Stimulated activated CD4-positive, alpha-beta T cell treated with anti-CD3 and anti-CD28 coated beads, Interleukin-1b, Interleukin-23, amount 100 ng/mL, for 4 hours (primary cell): ENCODE measurements at places on chromosomes 12 and 14.
A peak's percentile ranks its signal among the peaks of the same experiment; 100 is the strongest.

- peak; percentile 98 for DNase-seq
Measured at GRCh38 chr14:101947904-101948665, 16.3 kb upstream of the DYNC1H1 start.

- DNase-seq = no peak
Measured at GRCh38 chr12:2054091-2055018, 1.6 kb downstream of the CACNA1C start.

GRCh38 chr12:20395791-20396550, 27.6 kb downstream of the PDE3A start:
- DNase-seq = no peak

DNA sequence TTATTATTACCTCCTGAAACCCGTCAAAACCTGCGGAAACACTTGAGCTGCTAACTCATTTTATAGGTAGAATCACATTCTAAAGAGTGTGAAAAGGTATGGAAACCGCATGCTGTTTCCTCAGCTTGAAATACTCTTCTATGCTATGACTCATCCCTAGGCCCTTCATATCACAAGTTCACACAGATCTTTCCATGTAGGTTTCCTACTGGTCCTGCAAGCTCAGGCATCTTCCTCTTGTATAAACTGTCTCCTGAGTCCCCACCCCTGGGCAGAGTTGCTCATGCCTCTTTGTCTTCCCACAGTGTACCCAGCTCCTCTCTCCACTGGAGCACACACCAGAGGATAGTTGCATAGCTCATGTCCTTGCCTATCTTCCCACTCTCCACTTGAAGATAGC, 84.7 kb downstream of the CMAS start:
- DNase-seq = no peak

DNA sequence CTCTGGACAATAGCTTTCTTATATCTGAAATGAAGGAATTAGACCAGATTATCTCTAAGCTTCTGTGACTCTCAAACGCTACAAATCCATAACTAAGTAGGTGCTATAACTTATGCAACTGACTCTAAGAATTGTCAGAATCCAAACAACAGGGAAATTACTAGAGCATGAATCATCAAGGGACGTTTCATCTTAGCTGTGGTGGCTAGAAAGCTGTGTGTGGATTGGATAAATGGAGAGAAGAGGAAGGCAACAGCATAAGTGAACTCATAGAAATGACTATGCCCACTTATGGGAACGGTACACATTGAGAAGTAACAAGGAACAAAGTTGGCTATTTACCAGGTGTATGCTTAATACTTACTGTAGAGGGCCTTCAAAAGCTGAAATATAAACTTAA, 96.0 kb upstream of the NEDD1 start:
- no peak for DNase-seq

DNA sequence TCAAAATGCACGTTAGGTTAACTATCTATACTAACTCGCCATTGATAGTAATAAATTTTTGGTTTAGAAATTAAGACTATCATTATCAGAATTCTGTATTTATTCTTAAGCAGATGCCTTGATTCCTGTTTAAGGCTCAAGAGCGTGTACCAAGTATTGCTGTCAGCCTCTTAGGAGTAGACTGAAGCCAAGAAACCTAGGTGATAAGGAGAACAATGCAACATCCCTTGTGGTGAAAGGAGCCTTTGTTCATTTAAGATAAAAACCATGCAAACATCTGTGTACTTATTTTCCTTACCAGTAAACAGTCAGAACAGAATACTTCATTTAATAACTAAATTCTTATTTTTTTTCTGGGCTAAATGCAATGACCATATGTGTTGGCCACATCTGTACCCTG, 109.4 kb upstream of the NOVA1 start:
- DNase-seq = no peak

DNA sequence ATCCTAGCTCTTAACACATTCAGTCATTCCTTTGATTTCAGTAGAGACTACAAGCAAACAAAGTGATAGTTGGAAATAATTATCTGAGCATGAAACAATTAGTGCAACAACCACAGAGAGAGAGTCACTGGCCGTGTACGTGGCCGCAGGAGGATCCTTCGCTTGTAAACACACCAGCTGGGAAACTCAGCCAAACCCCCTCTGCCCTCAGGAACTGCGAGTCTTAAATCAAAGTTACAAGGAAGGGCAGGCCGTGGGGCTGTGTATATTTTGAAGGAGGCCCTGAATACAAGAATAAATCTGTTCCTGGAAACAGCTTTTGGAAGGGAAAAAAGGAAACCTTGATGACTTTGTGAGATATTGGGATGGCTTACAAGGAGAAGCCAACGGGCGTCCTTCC, 164.5 kb downstream of the ANO2 start:
- no peak for DNase-seq

DNA sequence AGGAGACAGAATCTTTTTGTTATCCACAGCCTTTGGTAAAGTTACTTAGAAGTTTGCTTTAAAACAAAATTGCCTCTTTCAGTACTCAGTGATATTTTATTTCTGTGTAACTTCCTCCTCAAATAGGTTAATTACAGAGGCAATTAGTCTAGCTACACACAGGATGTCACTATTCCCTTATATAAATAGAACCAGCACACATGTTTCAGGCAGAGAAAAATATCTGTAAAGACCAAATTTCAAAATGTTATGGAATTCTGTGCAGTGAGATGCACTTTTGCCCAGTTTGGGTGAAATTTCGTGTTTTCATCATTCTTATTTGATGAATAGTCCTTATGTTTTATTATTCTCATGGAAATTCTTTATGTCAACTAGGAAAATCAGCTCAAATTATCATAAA, 410.6 kb upstream of the SOX5 start:
- no peak for DNase-seq

GRCh38 chr12:18932211-18932610, 194.3 kb downstream of the CAPZA3 start:
- no peak for DNase-seq

DNA sequence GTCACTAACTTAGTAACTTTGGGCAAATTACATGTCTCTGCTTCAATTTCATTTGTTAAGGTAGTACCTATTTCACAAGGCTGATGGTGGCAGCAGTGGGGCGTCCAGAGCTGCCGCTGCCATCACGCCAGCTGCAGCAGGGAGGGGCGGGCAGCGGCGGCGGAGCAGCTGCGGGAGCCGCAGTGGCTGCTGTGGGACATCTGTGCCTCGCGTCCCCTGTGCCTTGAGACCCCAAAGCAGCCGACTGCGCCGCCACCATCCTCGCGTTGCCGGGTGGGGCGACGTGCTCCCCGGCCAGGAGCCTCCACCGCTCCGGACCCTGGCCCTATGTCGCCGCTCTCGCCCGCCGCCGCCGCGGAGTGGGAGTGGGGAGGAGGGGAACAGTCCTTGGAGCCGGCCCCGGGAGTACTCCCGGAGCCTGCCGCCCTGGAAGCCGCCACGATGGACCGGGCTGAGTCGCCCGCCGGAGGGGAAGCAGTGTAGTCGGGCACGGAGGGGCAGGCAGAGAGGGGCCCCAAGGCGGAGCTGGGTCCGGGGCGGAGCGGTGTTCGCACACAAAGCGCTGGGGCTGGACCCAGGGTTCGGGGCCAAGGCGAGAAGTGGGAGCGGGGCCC, 51.4 kb downstream of the A2M start:
- peak; percentile 32 for DNase-seq

DNA sequence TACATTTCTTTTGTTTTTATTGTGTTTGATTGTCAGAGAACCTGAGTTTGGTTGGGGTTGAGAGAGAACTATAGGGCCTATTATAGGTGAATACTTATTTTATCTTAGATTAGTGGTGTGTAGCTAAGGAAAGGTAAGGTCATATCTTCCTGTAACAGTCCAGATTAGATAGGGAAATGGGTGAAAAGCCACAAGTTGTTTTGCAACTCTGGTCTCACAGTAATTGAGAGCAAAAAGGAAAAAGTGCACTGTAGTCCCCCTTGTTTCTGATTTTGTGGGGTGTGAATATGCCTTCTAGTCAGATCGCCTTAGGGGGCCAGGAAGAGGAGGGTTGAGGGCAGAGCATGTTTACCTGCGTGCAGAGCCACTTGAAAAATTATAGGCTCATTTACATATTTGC, 8.9 kb downstream of the MSRB3 start:
- DNase-seq = no peak

GRCh38 chr14:55500219-55500701, 59.8 kb upstream of the TBPL2 start:
- DNase-seq = no peak

- DNase-seq = no peak
Measured at GRCh38 chr12:56487448-56488040, 417 bp downstream of the GLS2 start.

GRCh38 chr12:573232-573631, 90.0 kb downstream of the NINJ2 start:
- no peak for DNase-seq

DNA sequence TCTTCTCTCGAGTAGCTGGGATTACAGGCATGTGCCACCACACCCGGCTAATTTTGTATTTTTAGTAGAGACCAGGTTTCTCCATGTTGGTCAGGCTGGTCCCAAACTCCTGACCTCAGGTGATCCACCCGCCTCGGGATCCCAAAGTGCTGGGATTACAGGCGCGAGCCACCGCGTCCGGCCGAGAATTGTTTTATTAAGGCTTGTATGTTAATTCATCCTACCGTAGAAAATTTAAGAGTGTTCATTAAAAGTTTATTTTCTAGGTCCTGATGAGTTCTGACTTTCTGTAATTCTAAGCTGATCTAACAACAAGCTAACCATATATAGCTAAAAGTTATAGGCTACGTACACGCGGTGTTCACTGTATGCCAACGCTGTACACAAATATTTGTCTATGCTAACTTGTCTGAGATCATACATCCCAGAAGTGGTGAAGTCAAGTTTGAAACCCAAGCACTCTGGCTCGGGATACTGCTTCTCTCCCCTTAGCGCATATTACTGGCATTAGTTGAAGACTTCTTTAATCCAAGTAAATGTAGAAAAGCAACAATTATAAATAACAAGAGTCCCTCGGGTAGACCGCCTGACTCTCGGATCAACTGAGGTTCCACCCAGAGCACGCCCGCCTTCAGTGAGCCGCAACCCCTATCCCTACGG, 570 bp upstream of the MRPS35 start:
- no peak for DNase-seq

GRCh38 chr14:93654599-93654998, 133.7 kb downstream of the PRIMA1 start:
- DNase-seq = no peak

GRCh38 chr14:96297000-96297399, 41.0 kb downstream of the BDKRB1 start:
- no peak for DNase-seq

DNA sequence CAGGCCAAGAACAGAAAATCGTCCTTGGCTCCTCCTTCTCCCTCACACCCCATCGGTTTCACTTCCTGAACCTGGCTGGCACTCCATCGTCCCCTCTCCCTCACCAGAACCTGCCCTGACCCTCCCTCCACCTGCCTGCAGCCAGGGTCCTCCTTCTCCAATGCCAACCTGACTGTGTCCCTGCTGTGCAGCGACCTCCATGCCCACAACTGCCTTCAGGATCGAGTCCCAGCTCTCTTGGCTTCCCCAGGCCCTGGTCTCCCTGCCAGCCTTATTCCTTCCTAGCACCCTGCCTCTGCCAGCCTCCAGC, 19.8 kb downstream of the HVCN1 start:
- no peak for DNase-seq

GRCh38 chr14:94977016-94977415, 180.3 kb downstream of the DICER1 start:
- no peak for DNase-seq

DNA sequence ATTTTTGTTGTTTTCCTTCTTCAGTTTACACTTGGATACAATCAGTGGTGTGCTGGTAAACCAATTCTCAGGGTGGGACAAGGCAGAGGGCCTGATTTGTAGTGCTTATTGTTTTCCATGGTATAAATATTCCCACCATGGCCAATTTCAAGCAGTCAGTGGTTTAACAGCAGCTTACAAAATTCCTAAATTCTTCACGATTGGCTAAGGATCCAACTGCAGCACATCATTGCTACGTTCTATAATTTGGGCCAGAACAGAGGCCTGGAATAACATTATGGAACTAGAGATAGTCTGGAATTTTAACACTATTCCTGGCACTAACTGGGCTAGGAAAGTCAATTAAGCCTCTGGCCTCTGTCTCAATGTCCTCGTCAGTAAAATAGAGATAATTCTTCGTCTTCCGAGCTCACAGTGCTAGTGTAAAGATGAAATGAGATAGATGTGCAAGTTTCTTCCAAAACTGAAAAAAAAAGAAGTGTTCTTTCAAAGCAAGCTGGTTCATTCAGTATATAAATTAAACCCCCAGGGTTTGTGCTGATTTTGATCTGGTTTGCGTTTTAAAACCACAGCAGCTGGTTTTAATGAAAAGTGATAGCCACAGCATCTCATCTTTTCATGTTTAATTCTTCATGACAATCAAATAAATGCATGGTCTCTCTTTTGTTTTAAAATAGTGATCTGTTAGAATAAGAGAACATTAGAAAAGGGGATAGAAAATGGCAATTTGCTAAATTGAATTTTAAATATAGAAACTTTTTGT, 104.1 kb downstream of the EPS8 start:
- no peak for DNase-seq

GRCh38 chr14:25150934-25151790, 101.2 kb upstream of the STXBP6 start:
- no peak for DNase-seq

DNA sequence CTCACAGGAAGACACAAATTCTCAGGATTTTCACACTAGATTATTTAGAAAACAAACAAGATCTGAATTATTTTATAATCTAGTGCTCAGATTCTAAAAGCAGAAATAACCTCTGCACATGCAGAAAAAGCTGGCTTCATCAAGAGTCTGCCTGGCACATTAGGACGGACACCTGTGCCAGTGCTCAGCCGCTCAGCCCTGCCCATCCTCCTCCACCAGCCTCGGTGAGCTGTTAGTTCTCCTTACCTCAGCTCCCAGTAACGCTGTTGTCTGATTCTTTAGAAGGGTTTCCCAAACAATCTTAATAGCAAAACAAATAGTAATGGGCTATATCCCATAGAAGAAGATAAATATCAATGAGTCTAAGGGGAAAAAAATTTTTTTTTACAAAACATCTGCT, 27.7 kb downstream of the DUSP16 start:
- DNase-seq = no peak

DNA sequence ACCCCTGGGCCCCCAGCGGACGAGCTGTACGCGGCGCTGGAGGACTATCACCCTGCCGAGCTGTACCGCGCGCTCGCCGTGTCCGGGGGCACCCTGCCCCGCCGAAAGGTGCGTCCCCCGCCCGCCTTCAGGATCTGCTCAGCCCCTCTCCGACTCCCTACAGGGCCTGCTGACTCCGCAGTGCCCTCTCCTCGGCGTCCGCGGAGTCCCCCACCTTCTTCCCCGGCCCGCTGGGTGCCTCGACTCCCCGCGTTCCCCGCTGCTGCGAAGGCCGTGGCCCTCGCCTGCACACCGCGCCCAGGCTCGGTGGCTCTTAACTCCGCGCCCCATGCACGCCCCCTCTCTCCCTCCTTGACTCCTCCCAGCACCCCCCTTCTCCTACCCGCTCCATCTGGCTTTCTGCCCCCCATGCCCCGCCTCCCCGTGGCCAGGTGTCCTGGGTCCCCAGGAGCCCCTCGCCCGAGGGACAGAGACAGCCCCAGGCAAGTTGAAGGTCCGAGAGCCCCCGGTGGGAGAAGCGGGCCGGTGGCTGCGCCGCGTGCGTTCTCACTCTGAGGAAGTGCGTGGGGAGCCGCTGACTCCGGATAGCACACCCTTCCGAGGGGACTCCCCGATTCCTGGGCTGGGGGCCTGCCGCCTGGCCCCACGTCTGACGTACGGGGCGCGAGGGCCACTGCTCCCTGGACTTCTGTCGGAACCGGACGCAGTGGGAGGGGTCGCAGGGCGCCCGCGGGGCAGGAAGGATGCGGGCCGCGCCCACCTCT, 594 bp downstream of the TAMALIN start:
- peak; percentile 40 for DNase-seq

- DNase-seq = no peak
Measured at GRCh38 chr14:84273181-84273580, 1256.8 kb upstream of the FLRT2 start.
